ENCODE measurements at places on chromosomes 4 and X. TPM values are rescaled to one million over a fixed set of nuclear protein-coding genes. Genes with fewer than 3 reads are reported as not detected.

Gene GPRASP3
- 10.5 TPM for total RNA-seq

Gene ART3
- total RNA-seq: not detected

Gene CXCL5
- 3.4 TPM for total RNA-seq

Gene TIGD4
- 1.3 TPM for total RNA-seq

Gene UGT2B15
- not detected for total RNA-seq

Gene SGMS2
- 0.26 TPM for total RNA-seq

Gene REPS2
- total RNA-seq: 10.6 TPM

All from endothelial cell (in vitro differentiated cells).